ENCODE measurements at places on chromosomes 3 and 15.

DNA sequence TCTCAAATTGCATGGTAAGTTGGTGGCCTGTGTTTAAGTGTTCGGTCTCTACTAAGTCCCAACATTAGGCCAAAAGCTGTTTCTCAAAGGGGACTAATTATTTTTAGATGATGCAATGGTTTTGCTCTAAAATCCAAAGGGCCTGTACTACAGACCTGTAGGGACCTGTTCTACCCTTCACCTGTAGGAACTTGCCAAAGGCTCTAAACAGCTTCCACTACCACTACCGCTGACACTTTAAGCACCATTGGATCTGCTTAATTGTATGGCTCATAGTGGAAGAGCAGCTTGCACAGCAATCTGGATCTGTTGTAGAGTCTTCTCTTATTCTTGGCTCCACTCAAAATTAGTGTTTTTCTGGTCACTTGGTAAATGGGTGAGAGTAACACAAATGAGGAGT lies 346.8 kb downstream of the EPHA6 start:
- DNase-seq, result no peak

DNA sequence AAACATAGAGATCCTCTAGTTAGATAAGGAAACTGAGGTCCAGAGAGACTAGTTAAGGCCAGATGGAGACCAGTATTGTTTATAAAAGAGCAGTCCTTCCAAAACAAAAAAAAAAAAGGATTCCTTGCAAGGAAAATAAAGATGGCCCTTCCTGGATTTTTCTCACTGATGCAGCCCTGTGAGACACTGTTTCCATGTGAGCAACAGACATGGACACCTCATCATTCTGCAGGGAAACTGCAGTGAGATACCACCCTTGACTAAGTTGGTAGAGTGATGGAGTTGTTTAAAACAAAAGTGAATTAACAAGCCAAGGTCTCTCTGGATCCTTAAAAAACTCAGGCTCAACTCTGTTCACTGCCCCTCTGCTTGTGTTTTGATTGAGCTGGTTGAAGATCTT lies 65.6 kb upstream of the MYZAP start:
- peak; percentile 19 for DNase-seq

DNA sequence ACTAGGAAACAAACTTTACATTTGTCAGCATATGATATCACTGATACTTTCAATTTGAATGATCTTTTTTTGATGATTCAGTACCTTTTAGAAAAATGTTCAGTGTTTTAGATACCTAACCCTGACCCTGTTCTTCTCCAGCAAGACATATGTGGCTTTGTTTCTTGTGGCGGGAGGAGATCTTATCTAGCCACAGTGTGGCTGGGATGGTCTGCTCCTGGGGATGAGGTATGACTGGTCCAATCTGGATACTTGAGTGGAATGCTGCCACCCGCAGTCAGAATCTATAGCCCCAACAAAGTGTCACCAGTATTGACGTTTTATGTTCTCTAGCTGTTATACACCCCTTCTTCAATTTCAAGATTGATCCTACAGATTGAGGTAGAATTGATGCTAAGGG lies 439.0 kb upstream of the GOLIM4 start:
- no peak for DNase-seq

GRCh38 chr3:27228805-27229204 lies 140.4 kb downstream of the NEK10 start:
- DNase-seq, result peak; percentile 34

DNA sequence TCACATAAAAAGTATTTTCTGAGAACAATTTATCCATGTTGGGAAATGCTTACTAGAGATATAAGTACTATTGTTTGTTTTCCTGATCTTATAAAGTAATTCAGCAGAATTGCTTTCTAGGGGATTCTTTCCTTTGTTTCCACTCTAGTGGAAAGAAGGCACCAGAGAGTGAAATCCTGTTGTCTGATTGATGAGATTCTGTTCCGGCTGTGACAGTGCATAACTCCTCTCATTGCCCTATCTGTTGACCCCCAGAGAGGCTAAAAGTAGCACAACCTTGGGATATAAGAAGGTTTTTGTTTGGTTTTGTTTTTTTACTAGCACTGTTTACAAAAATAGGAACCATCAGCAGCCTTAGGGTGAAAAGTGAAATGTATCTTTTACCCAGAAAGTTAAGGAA lies 114.1 kb downstream of the ALCAM start:
- DNase-seq, result no peak

GRCh38 chr15:63369296-63369695 lies 12.3 kb downstream of the CA12 start:
- DNase-seq, result no peak

GRCh38 chr3:185422677-185423076 lies 59.7 kb downstream of the MAP3K13 start:
- no peak for DNase-seq

DNA sequence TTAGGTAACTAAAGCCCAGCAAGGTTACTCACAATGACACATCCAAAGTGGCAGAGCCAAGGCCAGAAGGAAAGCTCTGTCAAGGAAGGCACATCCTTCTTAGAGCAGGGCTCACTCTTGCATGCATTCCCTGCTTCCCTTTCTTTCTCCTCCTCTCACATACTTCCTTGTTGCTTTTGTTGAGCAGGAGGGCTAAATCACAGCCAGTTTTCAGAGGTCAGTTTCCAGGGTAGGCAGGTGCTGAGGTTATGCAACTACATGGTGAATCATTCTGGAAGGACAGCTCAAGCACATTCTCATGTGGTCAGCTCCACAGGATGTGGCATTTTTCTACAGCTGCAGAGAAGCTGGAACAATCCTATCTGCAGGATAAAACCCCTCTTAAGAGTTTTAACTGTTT lies 275.6 kb downstream of the ZNF621 start:
- DNase-seq, result peak; percentile 84

DNA sequence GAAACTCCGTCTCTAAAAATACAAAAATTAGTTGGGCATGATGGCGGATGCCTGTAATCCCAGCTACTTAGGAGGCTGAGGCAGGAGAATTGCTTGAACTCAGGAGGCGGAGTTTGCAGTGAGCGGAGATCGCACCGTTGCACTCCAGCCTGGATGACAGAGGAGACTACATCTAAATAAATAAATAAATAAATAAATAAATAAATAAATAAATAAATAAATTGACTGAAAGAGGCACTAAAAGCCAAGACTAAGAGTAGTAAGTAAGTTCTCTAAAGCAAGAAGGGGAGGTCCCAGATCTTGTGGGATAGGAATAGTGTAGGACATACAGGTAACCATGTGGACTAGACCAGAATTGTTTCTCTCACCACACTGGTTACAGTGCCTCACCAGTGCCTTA lies 40.0 kb downstream of the TLNRD1 start:
- DNase-seq, result no peak

DNA sequence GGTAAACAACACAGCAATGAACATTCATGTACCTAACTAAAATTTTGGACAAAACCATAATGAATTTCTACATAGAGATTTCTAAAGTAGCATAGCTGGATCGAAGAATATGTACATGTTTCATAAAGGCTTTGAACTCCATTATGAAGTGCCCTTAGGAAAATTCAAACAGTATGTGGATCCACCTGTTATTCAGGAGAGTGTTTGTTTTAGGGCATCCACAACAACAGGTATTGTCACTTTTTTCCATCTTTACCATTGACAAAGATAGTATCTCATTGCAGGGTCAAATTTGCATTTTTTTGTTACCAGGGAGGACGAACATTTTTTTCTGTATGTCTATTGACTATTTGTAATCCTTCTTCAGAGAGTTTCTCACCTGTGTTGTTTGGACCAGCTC lies 75.0 kb downstream of the COL6A5 start:
- DNase-seq, result no peak

DNA sequence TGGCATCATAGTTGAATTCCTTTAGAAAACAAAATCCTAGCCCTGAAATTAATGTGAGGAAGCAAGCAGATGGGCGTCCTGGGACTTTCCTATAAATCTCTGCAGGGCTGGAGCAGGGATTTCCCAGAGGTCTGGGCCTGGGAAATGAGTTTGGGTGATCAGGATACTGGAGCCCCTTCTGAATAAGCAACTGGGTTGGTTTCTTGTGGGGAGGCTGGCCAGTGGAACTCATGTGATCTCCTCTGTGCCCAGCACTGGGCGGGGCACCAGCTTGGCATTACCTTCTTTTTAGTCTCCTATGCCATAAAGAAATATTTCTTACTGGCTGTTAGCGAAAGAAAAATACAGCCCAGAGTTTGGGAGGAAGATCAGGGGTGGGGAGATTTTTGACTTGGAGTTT lies 1.7 kb downstream of the THSD4 start:
- peak; percentile 17 for DNase-seq

- no peak for DNase-seq
Observed at GRCh38 chr3:123476967-123477750, 28.3 kb upstream of the ADCY5 start.

DNA sequence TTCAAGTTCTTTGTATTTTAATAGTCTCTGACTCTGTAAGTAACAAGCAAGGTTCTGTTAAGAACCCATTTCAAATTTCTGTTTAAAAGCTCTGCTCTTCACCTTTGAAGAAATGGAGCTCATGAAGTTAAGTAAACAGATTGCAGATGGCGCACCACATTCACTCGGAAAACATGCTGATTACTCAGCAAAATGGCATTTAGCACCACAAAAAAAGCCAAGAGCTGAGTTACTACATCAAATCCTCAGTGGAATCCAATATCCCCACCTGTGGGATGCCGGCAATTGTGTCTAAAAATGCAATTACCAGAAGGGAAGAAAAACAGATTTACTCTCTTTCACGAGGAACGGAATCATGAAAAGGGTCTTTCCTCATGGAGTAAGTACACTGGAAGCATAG lies 758.0 kb downstream of the NTRK3 start:
- peak; percentile 60 for DNase-seq

GRCh38 chr15:38217191-38217595 lies 35.4 kb upstream of the SPRED1 start:
- peak; percentile 73 for DNase-seq

- DNase-seq, result no peak
Observed at GRCh38 chr3:56939834-56940233, 120.6 kb upstream of the SPATA12 start.

- DNase-seq, result no peak
Observed at GRCh38 chr3:83477563-83477962, 1481.2 kb upstream of the CADM2 start.

DNA sequence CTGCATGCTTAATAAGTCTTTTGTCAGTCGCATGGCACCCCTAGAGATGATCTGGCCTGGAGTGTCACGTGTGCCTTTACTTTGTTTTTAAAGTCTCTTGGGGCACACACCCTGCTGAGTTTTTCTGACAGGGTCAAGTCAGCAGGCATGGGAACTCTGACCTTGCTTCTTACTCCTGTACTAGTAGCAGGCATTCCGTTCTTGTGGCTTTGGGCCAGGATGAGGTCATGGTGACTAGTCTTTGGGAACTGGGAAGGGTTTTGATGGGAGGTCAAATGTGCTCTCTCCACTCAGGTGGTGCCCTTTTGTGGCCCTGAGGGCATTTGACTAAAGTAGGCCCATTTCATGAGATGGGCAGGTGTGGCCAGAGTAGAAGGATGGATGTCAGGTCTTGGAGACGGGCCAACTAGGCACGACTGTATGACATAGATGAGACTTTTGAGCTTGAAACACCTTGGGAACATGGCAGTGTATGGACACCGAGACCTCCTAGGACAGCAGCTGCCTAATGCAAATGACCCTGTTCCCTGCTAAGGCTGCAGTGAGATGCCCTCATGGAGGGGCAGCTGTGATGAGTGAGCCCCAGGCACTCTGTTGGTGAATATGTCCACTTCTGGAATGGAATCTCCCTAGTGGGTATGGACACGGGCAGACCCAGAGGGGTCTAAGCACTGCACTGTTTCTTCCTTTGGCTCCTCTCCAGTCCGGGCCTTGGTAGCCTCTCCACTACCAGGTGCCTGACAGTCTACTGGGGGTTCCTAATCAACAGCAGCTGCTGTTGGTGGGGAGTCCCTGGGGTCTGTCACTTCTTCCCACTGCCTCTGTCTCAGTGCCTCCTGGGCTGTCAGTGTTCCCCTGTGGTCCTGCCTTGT lies 16.4 kb downstream of the SRPRB start:
- peak; percentile 93 for DNase-seq

DNA sequence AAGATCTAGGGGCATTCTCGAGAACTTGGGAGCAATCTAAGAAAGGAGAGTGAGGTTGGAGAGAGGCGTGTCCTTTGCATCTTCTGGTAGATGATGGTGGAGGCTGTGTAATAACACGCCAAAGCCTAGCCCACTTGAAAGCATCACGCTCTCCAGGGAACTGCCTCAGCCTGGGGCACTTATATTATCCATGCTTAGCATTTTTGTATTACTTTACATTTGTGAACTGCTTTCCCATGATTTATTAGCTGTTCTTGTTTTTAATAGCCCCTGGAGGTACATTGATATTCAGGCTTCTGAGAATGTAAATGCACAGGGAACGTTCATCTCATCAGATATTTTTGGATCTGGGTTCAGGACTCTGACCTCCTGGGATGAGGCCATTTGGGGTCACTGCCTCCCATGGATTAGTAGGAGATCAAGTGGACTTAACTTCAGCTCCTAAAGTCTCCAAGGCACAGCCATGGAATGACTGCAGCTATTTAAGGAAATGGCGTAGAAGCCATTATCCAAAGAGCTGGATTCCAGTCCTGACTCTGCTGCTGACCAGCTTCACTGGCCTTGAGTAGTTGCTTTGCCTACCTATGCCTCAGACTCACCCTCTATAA lies 124.9 kb downstream of the LPP start:
- no peak for DNase-seq

DNA sequence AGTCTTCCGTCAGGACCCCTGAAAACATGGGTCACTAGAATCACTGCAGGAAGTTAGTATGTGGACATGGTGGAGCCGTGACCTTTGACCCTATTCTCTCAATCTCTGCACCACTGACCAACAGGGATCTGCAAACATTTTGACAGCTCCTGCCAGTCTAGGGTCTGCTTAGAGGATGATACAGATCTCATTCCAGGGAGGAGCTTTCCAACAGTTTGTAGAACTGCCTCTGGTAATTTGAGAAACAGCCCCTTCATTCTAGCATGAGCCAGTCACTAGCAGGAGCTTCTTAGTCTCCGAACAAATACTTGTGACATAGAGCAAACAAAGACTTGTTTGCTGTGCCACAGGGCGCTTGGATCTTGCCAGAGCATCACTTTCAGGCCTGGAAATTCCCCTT lies 270.3 kb upstream of the CFAP20DC start:
- DNase-seq, result no peak

- no peak for DNase-seq
Observed at GRCh38 chr3:23275814-23276213, 72.7 kb downstream of the UBE2E2 start.

DNA sequence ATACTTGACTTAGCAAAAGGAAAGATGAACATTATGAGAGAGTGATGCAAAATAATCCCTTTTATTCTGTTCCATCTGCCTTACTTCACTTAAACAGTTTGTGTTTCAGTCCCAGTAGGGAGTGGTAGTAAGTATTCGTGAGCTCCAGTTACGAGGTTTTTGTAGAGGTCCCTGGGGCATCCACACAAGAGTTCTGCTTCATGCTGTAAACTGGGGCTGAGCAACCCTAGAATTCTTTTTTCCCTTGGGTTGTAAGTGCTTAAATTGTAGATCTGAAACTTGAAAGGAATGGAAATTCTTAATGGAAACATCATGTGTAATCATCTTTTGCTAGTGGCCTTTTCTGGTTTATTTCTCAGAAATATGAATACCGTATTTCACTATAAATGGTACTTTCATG lies 79.5 kb downstream of the SEMA6D start:
- no peak for DNase-seq

All from ELR (cell line).